CD4-positive, alpha-beta T cell (primary cell): ENCODE measurements at places on chromosomes 11 and 22.
A peak's percentile ranks its signal among the peaks of the same experiment; 100 is the strongest.

DNA sequence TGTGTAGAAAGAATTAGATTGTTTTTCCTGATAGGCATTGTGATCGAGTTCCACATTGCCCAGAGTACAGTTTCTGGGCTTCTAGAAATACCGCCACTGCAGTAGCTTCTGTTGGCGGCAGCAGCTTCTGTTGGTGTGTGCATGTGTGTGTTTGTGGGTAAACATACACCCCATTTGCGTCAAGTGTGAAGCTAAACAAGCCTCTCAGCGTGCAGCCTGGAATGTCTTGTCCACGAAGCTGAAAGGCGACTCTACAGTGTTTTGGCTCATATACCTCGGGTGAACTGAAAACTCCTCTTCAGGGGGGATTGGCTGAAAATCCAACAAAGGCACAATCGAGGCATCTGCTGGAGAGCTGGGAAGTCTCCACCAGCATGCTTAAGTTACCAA, 112.0 kb upstream of the E2F8 start:
- DNase-seq = no peak

DNA sequence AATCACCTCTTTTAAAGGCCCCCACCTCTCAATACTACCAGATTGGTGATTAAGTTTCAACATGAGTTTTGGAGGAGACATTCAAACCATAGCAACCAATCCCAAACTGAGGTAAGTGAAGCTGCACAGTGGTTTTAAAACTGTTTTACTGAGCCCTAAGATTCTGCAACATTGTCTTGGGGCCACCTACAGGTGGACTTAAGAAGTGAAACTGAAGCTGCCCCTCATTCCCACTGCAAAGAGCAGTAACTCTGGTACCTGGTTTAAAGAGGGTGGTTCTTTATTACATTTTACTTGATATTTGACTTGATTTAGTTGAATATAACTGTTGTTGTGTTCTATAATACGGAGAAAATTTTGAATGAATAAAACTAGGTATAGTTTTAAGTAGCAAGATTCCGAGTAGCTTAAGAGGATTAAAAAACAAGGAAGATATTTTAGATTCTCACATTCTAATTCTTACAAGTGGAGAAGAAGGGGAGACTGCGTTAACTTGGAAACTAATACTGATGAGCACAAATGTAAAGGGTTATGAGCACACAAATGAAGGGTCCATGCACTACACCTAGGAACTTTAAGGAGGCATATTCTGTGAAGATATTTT, 26.7 kb downstream of the SYT9 start:
- DNase-seq = no peak

DNA sequence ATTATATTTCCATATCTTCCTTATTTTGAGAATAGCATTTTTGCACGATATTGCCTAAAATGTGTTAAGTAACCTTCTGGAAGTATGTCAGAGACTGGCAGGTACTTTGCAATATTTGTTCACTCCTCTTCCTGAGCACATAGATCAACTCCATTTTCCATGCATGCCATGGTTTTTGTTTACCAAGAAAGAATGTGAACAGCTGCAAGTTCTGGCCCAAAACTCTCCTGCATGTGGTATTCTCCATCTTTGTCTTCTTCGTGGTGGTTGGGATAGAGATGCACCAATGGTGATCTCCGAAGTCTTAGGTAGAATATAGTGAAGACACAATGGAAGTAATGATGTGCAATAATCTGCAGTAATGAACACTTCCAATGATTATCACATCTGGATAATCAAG, 2241.0 kb upstream of the RAG2 start:
- no peak for DNase-seq

DNA sequence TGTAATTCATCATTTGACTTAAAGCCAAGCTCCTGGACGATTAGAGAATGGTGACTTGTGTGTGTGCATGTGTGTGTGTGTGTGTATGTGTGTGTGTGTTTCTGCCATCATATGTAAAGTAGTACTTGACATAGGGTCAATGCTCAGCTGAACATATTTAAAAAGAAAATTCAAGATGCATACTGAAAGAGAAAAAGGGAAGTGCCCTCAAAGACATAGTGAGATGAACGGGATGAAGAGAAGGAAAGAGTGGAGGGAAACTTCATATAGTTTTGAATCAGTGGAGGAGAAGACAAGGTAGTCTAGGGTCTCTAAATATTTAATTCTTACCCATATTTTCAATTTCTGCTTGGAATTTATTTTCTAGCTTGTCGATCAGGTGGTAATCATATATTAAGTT, 4.0 kb downstream of the TCN1 start:
- DNase-seq = no peak

- no peak for DNase-seq
These were observed 544.3 kb upstream of the LRRC4C start for GRCh38 chr11:42003801-42004200.

GRCh38 chr11:12727563-12728211, 53.5 kb downstream of the TEAD1 start:
- DNase-seq = no peak

DNA sequence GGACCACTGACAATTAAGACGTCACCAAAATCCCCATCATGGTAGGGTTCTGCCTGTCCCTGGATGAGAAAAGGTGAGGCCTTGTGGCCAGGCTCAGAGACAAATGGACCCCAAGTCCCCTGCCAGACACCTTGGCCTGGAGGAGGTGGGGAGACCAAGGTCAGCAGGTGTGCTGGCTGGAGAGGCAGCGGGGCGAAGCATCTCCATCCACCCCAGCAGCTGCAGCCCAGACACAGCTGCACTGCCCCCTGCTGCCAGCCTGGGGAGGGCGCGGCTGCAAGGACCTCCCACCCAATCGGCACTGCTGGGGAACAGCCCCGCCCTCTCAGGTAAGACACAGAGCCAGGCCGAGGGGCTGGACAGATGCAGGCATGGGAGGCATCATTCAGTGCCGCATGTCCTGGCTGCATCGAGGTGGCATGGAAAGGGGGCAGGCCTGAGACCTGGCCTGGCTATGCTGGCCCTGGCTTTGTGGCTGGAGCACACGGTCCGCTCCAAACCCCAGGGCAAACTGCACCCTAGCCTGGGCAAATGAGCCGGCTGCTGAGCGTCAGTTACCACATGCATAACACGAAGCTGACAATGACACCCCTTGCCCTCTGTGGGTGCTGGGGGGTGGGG, 12.2 kb upstream of the MFNG start:
- peak; percentile 70 for DNase-seq

DNA sequence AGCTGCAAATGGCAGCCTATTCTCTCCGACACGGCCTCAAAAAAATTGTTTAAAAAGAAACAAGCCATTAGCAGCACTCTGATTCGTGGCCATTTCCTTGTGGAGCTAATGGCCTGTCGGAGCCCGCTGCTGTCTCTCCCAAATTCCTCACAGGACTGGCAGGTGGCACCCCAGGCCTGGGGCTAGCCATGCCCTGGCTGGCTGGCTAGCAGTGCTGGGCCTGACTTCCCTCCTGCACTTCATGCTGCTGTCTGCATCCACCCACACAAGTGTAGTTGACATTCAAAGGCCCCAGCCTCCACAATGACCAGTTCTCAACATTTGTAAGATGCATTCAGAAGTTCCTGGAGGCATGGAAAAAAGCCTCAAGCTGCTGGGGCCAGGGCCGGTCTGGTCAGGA, 61.5 kb downstream of the SMCO4 start:
- no peak for DNase-seq
